CD8-positive, alpha-beta memory T cell (primary cell): ENCODE measurements at places on chromosomes 2 and 18.

- no peak for DNase-seq
These were observed 123.8 kb downstream of the AFF3 start for GRCh38 chr2:100018341-100019193.

GRCh38 chr18:30566877-30567276 is 475.7 kb downstream of the DSC3 start:
- DNase-seq: no peak

GRCh38 chr2:216548901-216549331 is 50.3 kb downstream of the RPL37A start:
- DNase-seq: no peak

GRCh38 chr2:118249531-118249930 is 161.3 kb downstream of the INSIG2 start:
- DNase-seq: no peak

DNA sequence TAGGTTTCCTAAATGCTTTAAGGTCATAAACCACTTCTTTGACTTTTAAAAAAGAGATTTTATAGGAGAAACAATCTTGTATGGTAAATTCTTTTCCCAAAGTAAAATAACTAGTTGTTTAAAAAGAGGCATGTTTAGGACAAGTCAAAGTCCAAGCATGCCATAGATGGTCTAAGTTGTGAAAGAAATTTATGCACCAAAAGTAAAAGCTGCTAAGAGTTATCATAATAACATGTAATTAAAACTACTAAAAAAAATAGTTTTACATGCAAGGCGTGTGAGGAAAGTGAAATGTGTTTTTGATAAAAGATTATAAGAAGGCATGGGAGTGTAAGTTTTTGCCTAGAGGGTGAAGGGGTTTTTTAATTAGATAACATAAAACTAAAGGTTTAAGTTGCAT is 22.5 kb downstream of the FAM210A start:
- no peak for DNase-seq

- DNase-seq: no peak
These were observed 330.5 kb downstream of the FIGN start for GRCh38 chr2:163405298-163405697.
